COLO829 (cell line): ENCODE measurements at places on chromosomes 2 and 18.
A peak's percentile ranks its signal among the peaks of the same experiment; 100 is the strongest.

DNA sequence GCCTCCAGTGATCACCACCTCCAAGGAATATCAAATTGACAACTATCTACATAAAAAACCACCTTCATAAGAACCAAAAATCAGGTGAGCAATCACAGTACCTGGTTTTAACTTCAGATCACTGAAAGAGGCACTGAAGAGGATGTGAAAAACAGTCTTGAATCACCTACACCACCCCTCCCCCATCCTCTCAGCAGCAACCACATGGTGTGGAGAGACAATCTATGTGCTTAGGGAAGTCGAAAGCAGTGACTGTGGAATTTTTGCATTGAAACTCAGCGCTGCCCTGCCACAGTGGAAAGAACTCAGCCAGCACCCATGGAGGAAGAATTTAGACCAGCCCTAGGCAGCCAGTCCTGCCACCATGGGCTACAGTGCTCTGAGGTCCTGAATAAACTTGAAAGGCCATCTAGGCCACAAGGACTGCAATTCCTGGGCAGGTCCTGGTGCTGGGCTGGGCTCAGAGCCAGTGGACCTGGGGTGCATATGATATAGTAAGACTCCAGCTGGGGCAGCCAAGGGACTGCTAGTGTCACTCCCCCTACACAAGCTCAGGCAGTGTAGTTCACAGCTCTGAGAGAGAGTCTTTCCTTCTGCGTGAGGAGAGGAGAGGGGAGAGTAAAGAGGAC is 75.6 kb downstream of the ATL2 start:
- DNase-seq, result no peak

GRCh38 chr2:226660526-226660925 is 139.1 kb downstream of the IRS1 start:
- DNase-seq, result no peak

DNA sequence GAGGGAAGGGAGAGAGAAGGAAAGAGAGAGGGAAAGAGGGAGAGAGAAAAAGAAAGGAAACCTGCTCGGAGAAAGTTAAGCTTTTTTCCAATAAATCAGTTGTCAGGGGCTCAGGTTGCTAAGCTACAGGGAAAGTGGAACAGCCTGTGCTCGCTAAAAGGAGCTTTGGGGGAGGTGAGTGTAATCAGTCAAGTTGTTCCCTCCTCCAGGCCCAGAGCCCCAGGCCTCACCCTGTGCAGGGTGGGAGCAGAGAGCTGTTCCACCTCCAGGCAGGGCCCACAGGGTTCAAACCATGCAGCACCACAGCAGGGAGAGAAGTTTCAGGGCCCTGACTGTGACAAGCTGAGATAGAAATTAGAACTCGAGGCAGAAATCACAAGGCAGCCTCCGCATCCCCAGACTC is 56.4 kb upstream of the PPP1CB start:
- DNase-seq, result no peak

- DNase-seq, result no peak
These were observed 137.9 kb downstream of the KLHL29 start for GRCh38 chr2:23522726-23523372.

DNA sequence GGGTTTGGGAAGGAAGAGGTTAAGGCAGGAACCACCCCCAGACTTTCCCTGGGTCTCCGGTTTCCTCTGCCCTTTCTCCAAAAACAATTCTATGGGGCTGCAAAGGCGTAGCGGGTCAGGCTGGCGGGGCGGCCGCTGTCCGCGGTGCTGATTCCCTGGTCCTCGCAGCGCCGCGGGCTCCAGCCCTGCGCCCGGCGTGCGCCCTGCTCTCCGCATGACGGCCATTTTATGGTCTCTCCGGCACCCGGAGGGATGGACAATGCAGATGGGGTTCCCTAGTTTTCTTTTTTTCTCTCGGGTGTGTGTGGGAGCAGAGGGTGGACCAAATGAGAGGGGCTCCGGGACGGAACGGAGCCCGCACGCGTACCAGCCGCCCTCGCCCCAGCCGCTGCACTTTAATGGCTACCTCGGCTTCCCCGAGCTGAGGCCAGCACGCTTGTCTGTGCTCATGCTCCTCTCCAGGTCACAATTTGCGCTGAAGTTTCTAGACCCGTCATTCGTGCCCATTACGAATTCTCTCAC is 1.6 kb downstream of the ST8SIA3 start:
- DNase-seq, result peak; percentile 28

GRCh38 chr2:126855606-126856005 is 43.1 kb upstream of the TEX51 start:
- DNase-seq, result no peak

GRCh38 chr18:48342581-48342980 is 66.6 kb downstream of the ZBTB7C start:
- no peak for DNase-seq

GRCh38 chr2:220701115-220701514 is 871.0 kb downstream of the EPHA4 start:
- no peak for DNase-seq

- no peak for DNase-seq
These were observed 9.5 kb downstream of the KLHL14 start for GRCh38 chr18:32763293-32763692.

- no peak for DNase-seq
These were observed 111.3 kb downstream of the EML6 start for GRCh38 chr2:54834721-54835120.

DNA sequence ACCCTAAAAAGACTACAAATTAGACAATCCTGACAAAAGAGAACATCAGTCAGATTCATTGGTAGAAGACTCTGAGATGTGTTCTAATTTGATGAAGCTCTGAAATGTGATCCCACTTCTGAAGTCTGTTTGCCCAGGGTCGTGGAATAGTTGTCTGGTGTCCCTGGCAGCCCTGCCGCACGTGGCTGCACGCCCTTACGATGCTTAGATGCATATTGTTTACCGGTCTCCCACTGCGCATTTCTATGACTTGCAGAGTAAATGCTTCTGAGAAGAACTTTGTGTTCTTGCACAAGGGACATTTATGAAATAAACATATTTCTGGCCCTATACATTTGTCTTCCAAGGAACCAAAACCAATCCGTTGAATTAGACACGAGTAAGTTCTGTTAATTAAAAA is 243.2 kb downstream of the BABAM2 start:
- no peak for DNase-seq

GRCh38 chr18:21599585-21600525 is 649 bp downstream of the ESCO1 start:
- DNase-seq, result no peak

- DNase-seq, result no peak
These were observed 394.4 kb downstream of the FIGN start for GRCh38 chr2:163341426-163341825.

- no peak for DNase-seq
These were observed 16.7 kb downstream of the RNF144A start for GRCh38 chr2:6933911-6934310.

GRCh38 chr18:24763765-24764513 is 303.5 kb downstream of the HRH4 start:
- DNase-seq, result peak; percentile 85

DNA sequence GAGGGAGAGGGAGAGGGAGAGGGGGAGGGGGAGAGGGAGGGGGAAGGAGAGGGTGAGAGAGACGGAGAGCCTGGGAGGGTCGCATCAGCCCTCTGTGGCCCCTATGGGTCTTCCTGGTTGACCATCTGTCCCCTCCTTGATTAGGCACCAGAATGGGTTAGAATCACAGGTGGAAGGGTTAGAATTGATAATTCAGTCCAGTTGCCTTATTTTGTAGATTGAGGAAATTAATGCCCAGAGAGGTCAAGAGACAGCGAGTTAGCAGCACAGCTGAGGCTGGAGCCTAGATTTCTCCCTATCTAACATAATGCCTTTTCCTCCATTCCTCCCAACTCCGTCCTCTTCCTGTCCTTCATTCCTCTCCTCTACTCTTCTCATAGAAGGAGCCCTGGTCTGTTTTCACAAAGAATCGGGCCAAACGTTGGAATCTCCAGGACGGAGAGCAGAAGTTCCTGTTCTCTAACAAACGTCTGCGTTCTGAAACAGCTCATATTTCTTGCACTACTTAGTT is 338 bp upstream of the THUMPD2 start:
- DNase-seq, result no peak

DNA sequence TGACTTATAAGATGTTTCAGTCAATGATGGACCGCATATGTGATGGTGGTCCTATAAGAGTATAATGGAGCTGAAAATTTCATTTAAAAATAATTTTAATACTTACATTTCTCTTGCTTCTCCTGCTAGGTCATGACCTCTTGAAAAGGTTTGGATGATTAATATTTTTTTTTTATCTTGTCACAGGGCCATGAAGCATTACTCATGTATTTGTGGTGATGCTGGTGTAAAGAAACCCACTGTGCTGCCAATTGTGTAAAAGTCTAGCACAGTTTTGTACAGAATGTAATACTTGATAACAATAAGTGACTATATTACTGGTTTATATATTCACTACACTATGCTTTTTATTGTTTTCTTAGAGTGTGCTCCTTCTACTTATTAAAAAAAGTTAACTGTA is 124.2 kb upstream of the CELF4 start:
- no peak for DNase-seq

GRCh38 chr2:170140561-170140960 is 37.4 kb upstream of the MYO3B start:
- no peak for DNase-seq

DNA sequence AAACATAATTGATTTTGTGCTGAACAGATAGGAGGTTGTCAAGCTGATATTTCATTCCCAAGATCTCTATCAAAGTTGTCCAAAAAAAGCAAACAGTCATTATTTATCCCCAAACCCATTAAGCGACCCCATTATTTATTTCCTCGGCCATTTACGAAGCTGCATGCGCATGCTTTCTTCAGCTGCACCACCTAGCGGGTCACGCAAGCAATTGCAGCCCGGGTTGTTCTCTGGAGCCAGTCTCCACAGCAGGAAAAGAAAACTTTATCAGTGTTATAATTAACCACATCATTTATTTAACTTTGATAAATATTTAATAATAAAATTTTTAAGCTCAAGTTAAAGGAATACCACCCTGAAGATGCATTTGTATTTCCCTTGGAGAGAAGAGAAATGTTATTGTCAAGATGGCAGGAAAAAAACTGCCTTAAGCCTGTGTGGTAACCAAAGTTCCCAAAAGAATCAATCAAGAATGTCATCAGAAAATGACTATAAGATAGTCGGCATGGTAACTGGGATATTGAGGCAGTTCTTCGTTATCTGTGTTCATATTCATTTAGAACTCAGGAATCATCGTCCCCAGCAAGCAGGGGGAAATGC is 304.7 kb downstream of the FBXO15 start:
- no peak for DNase-seq

DNA sequence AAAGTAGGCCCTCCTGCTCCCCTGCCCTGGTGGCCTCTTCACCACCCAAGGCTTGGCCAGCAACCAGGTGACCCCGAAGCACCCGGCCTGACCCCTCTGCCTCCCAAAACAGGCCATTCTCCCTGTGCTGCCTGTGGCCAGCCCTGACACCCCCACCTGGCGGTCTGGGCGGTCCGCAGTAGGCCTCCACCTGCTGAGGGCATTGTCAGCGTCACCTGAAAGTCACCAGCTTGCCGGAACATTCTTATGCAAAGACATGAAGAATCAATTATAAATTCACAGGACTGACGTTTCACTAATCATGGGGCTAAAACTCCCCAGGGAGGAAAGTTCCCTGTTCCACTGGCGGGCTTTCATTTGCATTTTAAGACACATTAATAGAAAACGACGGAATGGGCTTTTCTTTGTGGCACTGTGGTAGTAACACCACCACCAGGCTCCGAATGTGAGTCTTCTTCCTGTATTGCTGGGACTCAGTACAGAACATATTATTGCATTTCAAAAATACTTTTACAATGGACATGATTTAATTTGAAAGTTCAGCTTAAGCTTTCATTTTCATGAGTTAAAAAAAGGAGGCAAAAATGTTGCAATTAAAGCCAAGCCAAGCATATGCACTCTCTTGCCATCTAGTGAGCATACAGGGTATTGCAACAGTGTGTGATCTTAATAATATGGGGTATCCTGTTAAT is 57.4 kb downstream of the ADI1 start:
- DNase-seq, result peak; percentile 58

DNA sequence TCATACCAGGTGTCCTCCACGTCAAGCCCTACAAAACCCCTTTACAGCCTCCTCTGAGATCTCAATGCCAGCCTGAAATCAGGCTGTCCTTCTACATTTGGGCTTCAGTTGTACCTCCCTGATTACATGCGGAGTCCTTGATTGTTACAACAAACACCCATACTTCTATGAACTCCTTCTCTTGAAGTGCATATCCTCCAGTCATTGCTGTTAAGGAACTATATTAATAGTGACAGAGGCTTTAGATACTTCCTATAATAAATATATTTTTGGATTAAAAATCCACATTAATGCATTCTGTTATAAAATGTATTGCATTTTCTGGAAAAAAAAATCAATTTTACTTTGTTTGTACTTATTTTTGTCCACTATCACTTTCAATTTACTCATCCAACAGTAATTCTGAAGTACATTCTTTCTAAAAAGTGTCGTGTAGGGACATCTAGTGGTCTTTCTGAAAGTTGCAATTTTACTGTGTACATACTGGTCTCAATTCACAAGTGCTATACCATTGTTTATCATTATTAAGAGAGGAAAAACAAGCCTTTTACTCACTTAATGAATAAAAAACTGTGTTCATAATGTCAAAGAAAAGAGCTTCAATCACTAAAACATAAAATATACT is 316.4 kb downstream of the DSEL start:
- peak; percentile 32 for DNase-seq

- no peak for DNase-seq
These were observed 165.0 kb upstream of the ZNF521 start for GRCh38 chr18:25516747-25517498.

GRCh38 chr2:233503947-233504637 is 62.5 kb downstream of the USP40 start:
- DNase-seq, result no peak

DNA sequence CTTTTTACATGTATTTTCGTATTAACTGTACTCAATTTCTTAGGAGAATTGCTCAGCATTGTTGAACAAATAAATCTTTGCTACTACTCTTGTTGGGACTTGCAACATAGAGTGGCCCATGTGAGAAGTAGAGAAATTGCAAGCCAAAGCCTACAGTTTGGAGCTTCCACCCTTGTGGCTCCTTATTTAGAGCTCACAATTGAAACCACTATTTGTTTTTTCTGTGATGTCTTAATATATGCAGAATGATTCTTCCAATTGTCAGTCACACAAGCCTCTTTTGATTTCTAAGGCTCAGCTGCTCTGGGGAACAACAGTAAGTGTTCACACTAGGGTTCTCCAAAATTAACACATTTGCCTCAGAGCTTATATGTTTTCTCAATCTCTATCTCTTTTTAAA is 60.2 kb upstream of the GALNT13 start:
- DNase-seq, result no peak

- peak; percentile 14 for DNase-seq
These were observed 844.3 kb downstream of the MBD2 start for GRCh38 chr18:53380063-53380639.

DNA sequence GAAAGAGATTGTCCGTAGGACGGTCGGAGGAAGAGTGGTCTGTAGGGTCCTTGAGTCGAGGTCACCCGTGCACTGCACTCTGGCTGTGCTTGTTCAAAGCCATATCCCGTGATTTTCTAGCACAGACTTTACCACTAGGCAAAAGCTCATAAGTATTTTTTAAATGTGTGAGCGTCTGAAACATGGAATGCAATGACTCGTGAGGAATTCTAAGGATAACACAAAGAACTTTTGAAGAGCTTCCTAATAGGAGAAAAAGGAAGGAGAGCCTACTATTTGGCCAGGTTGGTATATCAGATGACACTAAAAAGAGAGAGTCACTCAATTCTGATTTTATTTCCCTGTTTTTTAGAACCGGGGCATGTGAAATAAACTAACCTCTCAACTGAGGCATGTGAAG is 68.3 kb downstream of the CD28 start:
- DNase-seq, result no peak

- DNase-seq, result no peak
These were observed 122.1 kb upstream of the EML6 start for GRCh38 chr2:54601339-54601738.

GRCh38 chr18:23504720-23505119 is 1.4 kb downstream of the RMC1 start:
- DNase-seq, result no peak
